ENCODE measurements at places on chromosomes 6 and 20.
A peak's percentile ranks its signal among the peaks of the same experiment; 100 is the strongest.

DNA sequence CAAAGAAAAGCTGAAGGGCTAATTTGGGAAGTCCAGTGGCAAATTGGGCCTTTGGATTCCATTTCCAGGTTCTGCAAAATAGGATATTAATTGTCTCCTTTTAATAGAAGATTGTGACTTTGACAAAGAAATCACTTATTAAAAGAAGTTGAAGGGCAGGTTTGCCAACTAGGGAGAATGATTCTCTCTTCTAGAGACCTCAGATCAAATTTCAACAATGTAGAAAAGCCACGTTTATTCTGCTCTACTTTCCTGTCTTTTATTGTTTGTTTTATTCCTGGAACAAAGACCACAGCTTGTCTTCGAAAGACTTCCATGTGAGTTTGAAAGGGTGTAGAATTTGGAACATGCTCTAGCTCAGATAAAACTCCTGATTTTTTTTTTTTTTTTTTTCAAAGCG lies 65.5 kb upstream of the PRL start:
- DNase-seq, result no peak

DNA sequence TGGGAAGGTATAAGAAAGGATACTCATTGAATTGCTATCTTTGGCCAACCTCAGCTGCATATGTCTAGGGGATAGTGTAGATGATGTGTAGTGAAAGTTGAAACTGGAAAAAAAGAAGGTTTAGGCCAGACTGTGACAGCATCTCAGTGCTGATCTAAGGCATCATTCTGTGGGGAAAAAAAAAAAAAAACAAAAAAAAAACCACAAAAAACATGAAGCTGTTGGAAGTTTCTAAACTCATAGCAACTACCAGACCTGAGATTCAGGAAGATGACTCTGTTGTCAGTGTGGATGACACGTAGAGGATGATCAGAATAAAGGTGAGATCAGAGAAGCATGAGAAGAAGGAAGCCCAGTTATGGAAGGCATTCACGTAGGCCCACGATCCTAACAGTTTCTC lies 100.8 kb upstream of the CNKSR3 start:
- DNase-seq, result no peak

DNA sequence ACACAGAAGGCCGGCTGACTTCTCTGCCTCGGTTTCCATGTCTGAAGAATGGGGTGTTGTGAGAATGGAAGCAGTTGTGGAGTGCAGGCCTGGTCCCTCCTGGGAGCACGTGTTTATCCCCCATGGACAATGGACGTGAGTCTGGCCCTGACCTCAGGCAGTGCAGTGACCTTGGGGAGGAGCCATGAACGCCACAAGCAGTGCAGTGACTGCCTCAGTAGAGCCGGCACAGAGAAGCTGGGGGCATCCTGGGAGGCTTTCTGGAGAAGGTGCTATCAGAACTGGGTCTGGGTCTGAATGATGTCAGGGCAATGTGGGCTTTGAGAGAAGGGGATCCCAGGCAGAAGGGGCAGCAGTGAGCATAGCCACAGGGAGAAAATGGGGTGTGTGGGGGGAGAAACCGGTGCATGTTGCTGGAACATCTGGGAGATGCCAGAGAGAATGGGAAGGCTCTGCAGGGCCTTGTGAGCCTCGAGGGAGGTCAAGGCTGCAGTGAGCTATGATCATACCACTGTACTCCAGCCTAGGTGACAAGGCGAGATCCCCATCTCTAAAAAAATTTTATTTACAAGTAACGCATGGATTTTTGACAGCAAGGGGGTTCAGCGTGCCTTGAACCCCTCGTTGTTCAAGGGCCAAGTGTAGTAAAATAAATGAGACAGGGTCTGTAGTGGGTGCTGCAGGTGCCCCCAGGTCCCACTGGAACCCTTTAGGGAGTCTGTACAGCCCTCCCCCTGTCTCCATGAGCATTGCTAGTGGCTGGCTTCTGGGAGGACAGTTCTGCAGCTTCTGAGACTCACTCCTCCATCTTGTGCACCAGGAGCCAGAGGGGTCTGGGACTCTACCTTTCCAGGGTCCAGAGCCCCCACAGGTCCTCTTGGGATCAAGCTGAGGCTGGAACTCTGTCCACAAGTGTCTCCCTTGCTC lies 27.0 kb upstream of the ZBP1 start:
- no peak for DNase-seq

- no peak for DNase-seq
These were observed 133.1 kb downstream of the LY86 start for GRCh38 chr6:6721606-6722005.

- DNase-seq, result no peak
These were observed 242.7 kb downstream of the CLIC5 start for GRCh38 chr6:45772886-45773495.

DNA sequence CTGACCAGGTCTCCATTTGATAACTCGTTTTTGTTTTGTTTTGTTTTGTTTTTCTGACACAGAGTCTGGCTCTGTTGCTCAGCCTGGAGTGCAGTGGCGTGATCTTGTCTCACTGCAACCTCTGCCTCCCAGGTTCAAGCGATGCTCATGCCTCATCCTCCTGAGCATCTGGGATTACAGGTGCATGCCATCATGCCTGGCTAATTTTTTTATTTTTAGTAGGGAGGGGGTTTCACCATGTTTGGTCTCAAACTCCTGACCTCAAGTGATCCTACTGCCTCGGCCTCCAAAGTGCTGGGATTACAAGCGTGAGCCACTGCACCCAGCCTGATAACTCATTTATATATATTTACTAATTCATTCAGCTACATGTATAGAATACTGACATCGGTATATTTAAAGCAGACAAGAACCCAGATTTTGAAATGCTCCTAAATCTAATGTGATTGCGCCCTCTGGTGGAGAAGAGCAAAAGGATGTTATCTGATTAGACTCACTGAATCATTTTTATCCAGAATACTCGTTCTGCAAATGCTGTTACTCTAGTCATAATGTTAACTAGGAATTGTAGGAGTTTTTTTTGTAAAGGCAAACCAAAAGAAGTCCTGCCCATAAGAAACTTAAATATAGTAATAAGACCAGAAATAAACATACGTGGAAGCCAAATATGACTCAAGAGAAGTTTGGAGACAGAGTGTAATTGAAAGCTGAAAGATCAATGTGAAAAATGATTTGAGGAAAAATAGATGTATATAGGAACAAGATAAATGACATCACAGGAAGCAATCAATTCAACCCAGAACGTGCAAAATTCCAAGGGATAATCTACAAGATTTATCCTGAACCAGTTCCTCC lies 5.3 kb upstream of the COL12A1 start:
- no peak for DNase-seq

- no peak for DNase-seq
These were observed 106.7 kb downstream of the MAP3K5 start for GRCh38 chr6:136685540-136686108.

GRCh38 chr6:133314947-133315346 lies 73.8 kb downstream of the EYA4 start:
- no peak for DNase-seq

DNA sequence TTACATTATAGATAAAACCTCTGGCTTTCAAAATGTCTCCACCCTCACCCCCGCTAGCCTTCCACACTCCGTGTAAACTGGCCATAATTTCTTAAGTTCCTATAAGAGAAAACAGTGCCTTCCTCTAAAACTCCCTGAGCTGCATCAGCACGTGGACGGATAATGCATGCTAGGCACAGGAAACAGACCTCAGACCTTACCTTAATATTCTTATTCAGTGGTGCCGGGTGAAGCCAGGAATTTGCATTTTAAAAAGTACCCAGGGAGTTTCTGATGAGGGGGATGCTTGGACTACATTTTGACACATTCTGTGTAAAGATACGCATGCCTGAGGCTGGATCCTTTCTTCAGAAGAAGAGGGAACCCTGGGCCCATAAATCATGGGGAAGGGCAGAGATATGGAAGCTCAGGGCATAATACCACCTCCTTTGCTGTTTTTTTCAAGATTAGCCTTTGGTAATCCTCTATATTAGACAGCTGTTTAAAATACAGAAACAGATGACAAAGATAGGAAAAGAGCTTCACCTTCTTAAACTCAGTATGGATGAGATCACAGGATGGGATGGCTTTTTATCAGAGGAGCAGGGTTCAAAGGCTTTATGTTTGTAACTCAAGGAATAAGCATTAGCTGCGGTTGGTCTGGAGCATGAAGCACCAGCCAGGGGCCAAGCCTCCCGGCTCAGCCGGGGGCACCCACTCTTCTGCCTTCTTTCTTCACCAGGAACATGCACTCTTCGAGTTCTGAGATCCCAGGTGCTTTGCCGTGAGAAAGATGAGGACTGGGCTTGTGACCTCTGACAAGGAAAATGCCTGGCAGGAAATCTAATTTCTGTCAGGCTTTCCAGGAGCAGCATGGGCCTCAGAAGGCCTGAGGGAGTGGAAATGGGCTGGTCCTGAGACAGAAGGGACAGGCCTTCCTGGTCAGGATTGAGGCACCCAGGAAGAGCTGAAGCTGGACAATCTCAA lies 218.1 kb upstream of the SOX4 start:
- peak; percentile 61 for DNase-seq

DNA sequence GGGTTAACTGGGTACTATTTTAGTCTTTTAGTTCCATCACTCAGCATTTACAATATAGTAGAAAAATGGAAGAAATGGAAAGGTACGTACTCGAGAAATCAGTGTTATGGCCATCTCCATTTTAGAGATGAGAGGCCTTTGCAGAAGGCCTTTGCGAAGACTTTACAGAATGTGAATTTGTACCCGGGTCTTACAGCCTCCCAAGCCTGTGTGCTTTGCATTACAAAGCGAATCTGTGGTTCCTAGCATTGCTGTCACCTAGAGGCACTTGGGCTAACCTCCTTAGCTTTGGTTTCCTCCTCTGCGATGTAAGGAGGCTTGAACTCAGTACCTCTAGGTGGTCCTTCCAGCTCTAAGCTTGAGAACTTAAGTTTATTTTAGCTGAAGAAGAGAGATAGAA lies 10.9 kb downstream of the VAPB start:
- DNase-seq, result no peak

GRCh38 chr6:17865243-17865642 lies 122.2 kb downstream of the KIF13A start:
- peak; percentile 76 for DNase-seq

- DNase-seq, result no peak
These were observed 20.0 kb downstream of the TAF4 start for GRCh38 chr20:62045529-62046285.

- no peak for DNase-seq
These were observed 144.7 kb upstream of the UST start for GRCh38 chr6:148602136-148602535.

DNA sequence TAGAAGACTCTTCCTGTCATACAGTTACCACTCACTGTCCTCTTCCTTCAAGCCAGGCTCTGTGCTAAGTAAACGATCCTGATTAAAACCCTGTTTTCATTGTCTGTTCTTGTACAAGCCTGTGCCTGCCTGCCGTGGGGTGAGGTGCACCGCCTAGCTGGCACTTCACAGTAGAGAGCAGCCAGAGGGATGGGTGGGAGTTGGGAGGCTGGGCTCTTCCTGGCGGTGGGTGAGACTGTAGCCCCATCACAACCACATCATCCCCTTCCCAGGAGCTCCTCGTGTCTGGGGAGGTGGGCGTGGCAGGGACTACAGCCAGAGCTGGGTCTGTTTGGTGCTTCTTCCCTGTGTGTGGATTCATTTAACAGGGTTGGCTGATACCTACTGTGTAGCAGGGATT lies 382.0 kb downstream of the TAF4 start:
- DNase-seq, result no peak

DNA sequence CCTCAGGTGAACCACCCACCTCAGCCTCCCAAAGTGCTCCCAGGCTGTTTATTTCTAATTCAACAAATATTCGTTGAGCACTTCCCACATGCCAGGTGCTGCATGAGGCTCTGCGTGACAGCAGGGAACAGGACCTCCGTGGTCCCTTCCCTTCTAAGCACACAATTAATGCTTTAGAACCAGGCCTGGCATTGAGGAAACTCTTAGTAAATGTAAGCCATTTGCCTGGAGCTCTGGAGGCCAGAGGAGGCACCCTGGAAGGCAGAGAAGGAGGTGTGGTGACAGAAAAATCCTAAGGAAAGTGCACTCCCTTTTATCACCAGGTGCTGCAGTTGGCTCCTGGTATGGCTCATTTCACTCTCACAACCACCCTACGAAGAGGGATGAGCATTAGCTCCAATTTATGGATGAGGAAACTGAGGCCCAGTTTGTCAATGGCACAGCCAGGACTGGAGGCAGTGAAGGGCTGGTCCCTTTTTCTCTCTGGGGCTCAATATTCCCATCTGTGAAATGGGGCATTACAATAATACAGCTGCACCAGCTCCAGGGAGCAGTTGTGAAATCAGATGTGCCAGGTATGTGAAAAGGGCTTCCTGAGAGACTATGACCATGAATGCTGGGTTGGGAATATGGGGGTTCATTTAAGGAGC lies 8.1 kb upstream of the ID1 start:
- DNase-seq, result no peak

GRCh38 chr6:83867527-83868161 lies 8.2 kb downstream of the CYB5R4 start:
- peak; percentile 44 for DNase-seq

GRCh38 chr6:90610301-90610750 lies 23.5 kb upstream of the MAP3K7 start:
- DNase-seq, result no peak

DNA sequence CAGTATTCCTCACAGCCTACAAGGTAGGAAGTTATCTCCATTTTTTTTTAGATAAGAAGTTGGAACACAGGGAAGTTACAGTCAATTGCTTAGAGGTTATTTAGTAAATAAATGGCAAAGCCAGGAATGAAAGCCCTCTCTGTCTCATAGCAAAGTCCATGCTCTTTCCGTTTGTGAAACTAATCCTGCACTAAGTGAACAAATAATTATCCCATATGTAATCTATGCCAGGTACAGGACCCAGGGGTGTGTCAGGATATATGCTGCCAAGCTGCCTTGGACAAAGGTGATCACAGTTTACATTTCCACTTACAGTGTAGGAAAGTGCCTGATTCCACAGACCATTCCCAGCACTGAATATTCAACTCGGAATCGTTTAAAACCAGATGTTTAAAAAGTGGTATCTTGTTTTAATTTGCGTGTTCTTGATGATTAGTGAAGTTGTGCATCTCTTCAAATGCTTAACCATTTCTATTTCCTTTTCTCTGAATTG lies 13.6 kb upstream of the GMDS start:
- DNase-seq, result no peak

GRCh38 chr6:31057426-31058003 lies 47.2 kb downstream of the MUC22 start:
- DNase-seq, result no peak

DNA sequence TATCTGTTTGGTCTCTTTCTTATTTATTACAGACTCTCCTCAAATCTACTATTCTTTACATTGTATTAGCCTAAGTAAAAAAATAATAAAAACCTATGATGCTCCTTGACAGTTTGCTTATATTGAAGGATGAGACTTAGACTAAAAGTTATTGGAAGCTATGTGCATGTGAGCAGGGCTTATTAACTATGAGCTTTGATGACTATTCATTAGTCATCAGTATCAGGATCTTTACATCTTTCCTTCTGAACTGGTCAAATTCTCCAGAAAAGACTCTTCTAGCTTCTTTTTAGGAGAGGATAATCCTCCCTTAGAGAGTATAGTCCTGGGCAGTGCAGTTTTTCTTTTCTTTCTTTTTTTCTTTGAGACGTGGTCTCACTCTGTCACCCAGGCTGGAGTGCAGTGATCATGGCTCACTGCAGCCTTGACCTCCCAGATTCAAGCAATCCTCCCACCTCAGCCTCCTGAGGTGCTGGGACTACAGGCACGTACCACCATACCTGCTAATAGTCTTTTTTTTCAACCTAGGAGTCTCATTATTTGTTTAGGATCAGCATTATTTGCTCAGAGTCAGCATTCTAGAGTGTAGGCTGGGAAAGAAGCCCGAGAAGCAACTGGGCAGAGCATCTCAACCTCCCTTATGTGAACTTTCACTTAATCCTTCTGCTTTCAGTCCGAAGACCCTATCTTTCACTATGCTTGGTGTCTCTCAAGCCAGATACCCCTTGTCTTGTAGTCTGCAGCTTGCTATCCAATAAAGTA lies 37.1 kb upstream of the YWHAB start:
- DNase-seq, result no peak

- no peak for DNase-seq
These were observed 37.6 kb downstream of the PLEKHG1 start for GRCh38 chr6:150637266-150637665.
